ENCODE measurements at places on chromosomes 6 and 20.
A peak's percentile ranks its signal among the peaks of the same experiment; 100 is the strongest.

- DNase-seq: no peak
Observed at GRCh38 chr6:154864066-154864430, 130.8 kb downstream of the SCAF8 start.

- no peak for DNase-seq
Observed at GRCh38 chr6:42263165-42263728, 45.6 kb upstream of the MRPS10 start.

- DNase-seq: no peak
Observed at GRCh38 chr20:25281541-25281991, 33.7 kb downstream of the PYGB start.

GRCh38 chr20:48952656-48953055, 31.1 kb downstream of the ARFGEF2 start:
- DNase-seq: no peak

DNA sequence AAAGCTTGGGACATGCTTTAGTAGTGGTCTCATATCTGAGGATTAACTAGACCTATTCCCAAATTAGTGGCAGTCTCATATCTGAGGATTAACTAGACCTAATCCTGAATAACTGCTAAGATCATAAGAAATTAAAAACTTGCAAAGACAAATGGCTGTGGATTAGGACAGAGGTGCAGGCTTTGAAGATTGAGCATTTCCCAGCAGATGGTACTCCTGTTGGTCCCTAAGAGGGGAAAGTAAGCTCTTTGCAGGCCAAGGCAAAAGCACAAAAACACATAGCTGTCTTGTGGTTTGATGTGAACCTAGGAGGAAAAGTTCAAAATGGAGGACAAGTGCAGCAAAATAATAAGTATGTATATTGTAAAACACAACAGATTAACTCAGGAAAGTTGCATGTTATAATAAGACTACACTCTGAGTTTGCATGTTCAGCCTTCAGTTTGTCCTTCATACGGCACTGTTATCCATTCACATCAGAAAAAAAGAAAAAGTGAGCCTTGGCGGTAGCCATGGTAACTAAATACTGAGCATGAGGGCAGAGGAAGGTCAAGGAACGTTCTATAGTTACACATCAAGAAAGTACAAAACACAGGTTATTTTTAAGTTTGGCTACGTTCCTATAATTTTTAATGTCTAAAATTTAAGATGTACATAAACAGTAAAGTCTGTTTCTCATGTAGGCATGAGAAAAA, 62.8 kb downstream of the FILIP1 start:
- DNase-seq: no peak

DNA sequence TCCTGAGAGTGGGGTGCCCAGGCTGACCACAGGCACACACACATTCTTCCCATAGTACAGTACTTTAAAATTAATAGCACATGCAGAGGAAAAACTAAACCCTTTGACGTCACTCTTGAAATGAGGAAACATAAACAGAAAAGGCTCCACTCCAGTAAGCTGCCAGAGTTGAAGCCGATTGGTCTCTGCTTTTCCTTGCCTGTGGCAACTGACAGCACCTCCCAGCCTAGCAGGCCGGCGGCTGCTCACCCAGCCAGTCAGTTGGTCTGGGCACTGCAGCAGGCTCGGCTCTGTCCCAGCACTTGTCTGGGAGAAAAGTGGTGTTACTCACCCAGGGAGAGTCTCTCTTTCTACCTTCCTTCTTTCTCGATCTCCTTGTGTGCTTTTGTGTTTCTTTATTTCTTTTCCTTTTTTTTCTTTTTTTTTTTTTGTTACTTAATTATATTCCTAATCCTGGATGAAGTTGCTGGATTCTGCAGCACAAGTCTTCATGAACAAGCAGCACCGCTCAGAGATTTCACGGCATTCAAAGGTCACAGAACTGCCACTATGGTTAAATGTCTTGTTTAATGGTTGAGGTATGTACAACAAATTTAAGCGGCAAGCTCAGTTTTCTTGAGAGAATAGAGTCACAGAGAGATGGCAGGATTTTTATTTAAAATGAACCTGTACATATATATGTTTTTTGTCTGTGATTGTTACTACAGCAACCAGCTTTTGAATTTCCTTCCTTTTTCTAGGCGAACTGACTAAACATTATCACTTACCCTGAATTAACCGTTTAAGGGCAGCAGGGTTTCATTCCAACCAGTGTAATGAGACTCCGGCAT, at the start of gene PDE7B:
Gene PDE7B, plus strand, starts transcription at position 260 of the 830 bp plus-strand sequence.
- DNase-seq: peak; percentile 99

GRCh38 chr6:100452998-100453397, 11.7 kb downstream of the SIM1 start:
- no peak for DNase-seq

DNA sequence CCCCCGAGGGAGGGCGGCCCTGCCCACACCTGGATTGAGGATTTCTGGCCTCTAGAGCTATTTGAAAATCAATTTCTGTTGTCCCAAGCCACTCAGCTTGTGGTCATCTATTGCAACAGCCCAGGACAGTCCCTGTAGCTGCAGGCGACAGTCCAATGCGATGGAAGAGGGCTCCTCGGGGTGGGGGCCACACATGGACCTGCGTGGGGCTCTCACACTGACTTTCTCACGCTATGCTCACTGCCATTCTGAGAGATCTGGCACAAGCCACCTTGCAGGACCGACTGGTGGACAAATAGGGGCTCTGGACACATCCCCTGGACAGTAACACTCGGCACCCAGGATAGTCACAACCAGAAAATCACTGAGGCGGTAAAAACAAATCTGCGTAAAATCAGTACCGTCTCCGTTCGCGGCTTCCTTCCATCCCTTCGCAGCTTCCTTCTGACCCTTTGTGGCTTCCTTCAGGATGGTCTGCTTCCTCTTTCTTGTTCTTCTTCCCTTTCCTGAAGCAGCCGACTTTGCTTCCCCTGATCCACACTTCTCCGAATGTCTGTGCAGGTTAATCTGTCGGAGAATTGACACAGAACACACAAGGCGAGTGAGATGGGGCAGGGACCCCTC, 21.8 kb downstream of the CTCFL start:
- DNase-seq: no peak

Data from fibroblast of lung (primary cell).